ENCODE measurements at places on chromosomes 3 and 15.

DNA sequence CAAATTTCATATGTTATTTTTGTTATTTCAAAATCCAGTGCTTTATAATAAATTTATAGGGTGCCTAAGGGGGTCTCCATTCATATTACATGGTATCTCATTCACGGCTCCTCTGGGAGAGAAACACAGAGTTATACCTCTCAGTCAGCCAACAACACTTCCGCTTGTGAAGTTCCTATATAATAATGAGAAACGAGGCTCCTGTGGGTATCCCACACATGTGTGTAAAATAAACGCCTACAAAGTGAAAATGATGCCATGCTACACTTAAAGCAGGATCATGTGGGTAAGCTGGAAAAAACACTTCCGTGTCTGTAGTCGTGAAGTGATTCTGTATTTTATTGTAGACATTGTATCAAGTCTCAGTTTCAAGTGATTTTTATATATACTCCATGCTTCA lies 218.8 kb upstream of the ICE2 start:
- no peak for DNase-seq

GRCh38 chr3:57221883-57222282 lies 5.6 kb upstream of the APPL1 start:
- DNase-seq: no peak

DNA sequence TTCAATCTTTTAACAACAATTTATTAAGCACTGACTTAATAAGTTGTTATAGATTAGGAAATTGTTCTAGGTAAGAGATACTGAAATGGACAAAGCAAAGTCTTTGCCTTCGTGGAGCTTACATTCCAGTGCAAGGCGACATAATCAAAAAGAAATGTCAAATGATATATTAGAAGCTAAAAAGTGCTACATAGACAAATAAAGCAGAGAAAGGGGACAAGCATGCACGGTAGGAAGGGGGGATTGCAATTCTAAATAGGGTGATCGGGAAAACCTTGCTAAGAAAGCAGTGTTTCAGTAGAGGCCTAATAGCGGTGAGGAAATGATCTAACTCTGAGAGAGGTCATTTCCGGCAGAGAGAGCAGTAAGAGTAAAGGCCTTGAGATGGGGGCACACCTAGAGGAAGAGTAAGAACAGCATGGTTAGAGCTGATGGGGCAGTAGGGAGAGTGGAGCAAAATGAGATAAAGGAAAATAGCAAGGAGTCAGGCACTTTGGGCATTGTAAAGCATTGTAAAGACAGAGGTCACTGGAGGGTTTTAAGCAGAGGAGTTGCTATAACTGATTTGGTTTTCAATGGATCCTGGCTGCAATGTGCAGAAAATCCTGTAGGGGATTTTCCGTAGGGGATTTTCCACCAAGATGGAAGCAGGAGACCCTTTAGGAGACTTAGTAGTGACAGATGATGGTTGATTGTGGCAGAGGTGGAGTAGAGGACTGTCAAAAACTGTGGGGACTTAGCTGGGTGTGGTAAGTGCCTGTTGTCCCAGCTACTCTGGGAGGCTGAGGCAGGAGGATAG lies 71.7 kb upstream of the CFAP20DC start:
- DNase-seq: no peak

DNA sequence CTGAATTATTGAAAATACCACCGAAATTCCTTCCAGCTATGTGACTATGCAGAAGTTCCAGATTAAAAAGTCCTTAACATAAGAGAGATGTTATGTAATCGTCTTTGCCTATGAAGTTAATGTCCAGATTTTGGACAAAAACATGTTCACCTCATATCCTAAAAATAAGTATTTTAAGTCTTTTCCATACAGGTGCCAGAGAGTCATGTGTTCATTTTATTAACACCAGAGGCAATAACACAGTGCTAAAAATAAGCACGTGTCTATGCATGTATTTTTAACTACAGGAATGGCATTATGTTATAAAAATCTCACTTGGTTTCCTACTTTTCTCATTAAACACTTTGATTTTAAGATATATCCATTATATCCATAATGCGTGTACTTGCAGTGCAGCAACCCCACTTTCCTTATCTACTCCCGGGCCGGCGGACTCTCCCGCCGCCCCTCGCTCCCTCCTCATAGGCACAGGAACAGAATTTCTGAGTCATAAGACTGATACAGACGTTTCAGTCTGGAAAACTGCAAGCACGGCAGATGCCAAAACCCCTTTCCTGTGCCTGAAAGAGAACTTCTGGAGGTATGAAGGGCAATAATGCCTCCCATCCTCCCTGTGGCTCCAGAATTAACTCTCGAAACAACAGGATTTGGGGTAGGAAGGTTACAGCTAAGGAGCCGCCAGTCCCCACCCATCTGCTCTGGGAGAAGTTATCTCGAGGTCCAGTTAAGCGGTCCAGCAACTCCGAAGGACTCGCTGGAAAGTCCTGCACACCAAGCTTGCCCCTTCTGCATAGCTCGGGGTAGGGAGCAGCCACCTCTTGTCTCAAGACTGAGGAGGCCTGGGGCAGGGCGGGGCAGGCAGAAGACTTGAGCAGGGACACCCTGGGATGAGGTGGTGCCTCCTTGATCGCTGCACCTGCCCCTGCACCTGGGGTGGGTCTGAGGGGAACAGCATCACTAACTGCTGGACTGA lies 22.3 kb upstream of the PSTPIP1 start:
- no peak for DNase-seq

DNA sequence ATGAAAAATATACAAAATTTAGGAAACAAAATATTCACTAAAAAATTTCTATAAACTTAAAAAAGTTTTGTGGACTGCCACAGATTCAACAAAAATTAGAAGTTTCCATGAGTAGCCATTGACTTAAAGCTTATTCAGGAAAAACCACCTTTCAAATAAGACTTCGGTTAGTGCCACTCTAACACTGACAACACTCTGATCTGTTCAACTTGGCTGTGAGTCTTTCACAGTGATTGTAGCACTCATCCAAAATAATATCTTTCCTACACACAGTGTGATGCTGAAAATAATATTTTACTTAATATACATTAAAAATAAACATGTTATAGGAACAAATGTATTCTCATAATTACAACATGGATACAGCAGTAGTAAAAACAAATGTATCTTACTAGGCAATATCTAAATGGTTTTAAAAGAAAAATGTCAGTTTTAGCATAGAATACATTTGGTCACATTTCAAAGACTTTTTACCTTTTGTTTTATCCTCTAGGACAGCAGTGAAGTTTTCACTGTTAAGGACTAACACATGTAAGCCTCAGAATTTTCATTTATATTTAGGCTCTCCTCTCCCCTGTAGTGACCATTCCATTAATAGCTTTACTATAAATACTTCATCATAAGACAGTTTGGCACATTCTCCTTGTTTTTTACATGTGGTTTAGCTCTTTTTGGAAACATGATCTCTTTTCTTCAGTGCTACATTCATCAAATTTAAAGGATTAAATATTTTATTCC lies at the start of gene ASB14:
ASB14 (minus strand) TSS at position 527 of the 738 bp plus-strand sequence. CDS start 652 bp downstream, outside the sequence.
- no peak for DNase-seq

- DNase-seq: no peak
These were observed 4.9 kb downstream of the ADCY5 start for GRCh38 chr3:123444023-123444422.

GRCh38 chr15:69414701-69415167 lies 585 bp downstream of the KIF23 start:
- DNase-seq: peak; percentile 86

GRCh38 chr3:187619461-187619860 lies 50.7 kb downstream of the SST start:
- no peak for DNase-seq

DNA sequence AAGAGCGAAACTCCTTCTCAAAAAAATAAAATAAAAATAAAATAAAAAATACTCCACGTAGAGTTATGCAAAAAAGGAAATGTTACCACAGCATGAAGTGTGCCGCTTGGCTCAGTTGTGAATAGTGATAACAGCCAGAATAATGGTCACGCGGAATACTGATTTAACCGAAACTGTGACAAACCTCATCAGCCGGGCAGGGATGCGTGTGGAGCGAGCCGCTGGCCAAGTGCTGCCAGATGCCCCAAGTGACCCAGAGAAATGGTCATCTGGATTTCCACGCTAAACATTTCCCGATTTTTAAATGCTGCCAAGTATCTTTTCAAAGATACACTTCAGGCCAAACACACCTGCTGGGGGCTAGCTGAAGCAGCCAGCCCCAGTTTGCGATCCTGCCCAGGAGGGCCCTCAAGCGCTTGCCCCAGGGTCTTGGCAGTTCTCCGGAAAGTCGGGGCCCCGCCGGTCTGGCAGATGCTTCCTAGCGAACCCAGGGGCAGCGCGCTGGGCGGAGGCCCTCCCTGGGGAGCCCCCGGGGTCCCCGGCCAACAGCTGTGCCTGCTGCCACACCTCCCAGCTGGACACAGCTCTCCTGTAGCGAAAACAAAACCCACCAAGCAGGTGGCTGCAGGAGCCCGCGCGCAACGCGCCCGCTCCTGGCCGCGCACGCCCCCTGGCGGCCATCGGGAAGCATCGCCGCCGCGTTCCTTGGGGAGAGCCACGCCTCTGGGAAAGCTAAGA lies 35.1 kb downstream of the CMTM6 start:
- no peak for DNase-seq

DNA sequence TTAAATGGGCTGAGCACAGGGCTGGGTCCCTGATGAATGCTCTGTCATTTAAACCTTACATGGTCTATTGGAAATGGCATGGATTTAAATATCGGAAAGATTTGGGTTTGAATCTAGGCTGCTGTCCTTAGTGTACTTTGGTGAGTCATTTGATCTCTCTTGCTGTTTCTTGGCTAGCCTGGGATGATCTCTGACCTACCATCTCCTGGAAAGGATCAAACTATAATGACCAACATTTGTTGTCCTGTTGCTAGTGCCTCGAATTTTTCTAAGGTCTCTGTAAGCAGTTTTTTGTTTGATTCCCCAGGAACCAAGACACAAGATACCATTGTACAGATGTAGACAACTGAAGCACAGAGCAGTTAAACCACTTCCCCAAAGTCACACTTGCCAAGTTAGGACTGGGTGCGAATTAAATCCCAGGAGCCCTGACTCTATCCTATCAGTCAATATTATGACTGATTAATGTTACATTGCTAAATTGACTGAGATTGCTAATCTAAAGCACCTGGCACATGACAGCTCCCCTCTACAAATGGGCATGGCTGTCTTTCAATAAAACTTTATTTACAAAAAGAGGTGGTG lies 244.9 kb upstream of the MCTP2 start:
- DNase-seq: no peak

GRCh38 chr3:51389423-51390183 lies 1.5 kb upstream of the RBM15B start:
- DNase-seq: no peak

- DNase-seq: no peak
These were observed 26.4 kb upstream of the LAMP3 start for GRCh38 chr3:183188895-183189462.

- no peak for DNase-seq
These were observed 15.9 kb downstream of the ABTB1 start for GRCh38 chr3:127688416-127689265.

DNA sequence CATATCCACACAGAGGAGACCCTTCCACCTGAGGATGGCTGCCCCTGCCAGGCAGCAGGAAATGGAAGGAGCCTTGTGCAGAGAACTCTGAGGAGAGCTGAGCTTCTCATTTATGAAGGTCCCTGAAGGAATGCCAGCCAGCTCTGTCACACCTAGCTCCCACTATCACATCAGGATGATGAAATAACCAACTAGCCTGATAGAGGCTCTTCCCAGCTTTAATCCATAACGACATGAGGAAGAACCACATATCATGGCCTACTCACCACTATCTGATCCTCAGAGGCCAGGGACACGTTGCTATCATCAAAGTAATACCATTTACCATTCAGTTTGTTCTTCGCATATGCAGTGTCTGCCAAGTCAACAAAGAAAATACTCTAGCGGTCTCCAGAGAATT lies 1.5 kb upstream of the C3orf62 start:
- DNase-seq: no peak

DNA sequence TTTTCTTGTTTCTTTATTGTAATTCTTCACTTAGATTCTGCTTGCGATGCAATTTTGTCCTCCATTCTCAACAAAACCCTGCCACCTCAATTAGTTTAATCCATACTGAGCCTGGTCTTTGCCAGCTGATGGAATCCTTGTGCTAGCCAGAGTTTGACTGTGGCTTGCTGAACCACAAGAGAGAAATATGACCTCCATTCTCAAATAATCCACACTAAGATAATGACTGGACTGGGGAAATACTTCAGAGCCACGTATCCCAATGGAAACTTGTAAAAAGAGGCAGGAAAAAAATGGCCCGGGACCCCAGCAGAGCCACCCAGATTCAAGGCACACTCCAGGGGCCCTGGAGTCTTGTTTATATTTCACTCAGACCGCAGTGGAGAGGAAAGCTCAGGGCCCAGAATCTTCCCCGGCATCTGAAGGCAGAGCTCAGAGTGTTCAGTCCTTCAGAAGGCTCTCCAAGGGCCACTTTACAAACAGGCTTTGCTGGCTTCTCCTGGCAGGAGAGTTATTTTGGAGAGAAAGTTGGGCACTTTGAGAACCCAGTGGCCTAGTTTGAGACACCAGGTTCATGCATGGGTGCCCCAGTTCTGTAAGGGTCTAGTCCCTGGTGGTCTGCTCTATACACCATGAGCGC lies 62.7 kb downstream of the SSUH2 start:
- DNase-seq: no peak

- DNase-seq: no peak
These were observed 208.1 kb downstream of the VGLL3 start for GRCh38 chr3:86782866-86783265.

GRCh38 chr3:195869413-195870001 lies 38.8 kb downstream of the TNK2 start:
- no peak for DNase-seq

GRCh38 chr15:30072630-30073029 lies 10.1 kb upstream of the GOLGA8J start:
- DNase-seq: no peak

DNA sequence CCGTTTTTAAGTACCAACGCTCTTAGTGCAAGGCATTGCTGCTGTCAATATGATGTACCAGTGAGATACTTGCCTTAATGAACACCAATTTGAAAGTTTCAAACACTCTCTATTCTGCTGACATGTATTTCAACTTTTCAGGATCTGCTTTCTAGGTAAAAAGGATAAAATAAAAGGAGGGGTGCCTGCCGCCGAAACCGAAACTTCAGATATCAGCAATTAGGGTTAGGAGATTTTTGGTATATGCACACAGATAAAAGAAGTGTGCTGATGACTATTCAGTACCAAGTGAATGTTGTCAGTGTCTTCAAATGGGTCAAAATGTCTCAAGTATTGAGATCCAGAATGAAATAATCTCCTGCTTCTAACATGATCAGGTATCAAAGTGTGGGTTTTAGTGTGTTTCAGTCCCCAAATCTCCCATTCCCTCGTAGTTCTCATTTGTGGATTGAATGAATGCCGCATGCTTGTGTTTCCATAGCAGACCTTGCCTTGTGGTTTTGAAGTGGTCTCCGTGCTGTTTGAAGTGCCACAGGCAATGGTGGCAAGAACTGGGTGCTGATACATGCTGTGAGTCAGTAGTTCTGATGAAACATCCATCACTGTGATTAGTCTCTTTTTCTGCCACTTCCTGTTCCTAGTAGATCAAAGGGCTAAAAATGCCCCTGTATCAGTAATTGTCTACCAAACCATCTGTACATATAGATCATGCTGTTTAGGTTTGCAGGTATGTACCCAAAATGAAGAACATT lies 22.5 kb downstream of the CHST14 start:
- DNase-seq: no peak

Data from AG04450 (cell line).